HFF-Myc (cell line): ENCODE measurements at places on chromosomes 2 and 18.

- DNase-seq = no peak
These were observed at the start of gene RAX for GRCh38 chr18:59272891-59273758. RAX (minus strand) TSS chr18:59273454; CDS start chr18:59273206, 248 bp downstream.

DNA sequence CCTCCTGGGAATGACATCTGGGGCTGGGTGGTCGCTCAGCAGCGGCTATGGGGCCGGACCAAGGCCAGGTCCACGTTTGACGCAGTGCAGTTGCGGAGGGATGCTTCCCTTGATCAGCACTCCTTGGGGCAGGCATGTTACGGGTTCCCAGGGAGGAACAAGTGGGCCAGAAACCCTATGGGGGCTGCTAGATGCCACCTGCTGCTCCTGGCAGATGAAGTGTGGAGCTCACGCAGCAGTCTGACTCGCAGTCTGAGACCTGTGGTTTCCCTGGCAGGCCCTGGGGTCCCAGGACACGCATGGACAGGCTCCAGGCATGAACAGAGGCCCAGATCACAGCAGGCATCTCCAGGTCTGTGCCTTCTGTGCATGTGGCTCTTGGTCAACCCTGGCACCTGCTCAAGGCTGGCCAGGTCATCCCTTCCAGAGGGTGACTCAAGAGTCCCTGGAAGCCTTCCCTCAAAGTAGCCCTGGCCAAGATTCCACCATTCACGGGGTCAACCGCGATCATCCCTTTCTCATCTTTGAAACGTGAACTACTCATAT is 20.0 kb downstream of the KCNF1 start:
- DNase-seq = no peak

DNA sequence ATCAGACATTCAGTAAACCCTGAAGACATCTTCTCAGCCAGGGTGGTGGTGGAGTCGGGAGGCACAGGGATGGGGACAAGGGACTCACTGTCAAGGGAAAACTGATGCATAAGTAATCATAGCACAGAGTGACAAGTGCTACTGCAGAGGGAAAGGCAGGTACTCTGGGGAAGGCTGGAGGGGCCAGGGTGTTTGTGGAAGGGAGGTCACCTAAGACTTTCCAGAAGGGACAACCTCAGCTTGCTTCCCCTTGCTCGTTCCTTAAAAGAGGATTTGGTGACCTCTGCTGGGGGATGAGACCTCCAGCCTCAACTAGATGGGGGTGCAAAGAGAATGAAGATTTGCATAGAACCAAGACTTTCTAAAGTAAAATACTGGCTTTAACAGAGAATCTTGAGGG is 99.5 kb downstream of the SLC4A3 start:
- DNase-seq = no peak

GRCh38 chr2:11320698-11321492 is 23.5 kb downstream of the ROCK2 start:
- no peak for DNase-seq

DNA sequence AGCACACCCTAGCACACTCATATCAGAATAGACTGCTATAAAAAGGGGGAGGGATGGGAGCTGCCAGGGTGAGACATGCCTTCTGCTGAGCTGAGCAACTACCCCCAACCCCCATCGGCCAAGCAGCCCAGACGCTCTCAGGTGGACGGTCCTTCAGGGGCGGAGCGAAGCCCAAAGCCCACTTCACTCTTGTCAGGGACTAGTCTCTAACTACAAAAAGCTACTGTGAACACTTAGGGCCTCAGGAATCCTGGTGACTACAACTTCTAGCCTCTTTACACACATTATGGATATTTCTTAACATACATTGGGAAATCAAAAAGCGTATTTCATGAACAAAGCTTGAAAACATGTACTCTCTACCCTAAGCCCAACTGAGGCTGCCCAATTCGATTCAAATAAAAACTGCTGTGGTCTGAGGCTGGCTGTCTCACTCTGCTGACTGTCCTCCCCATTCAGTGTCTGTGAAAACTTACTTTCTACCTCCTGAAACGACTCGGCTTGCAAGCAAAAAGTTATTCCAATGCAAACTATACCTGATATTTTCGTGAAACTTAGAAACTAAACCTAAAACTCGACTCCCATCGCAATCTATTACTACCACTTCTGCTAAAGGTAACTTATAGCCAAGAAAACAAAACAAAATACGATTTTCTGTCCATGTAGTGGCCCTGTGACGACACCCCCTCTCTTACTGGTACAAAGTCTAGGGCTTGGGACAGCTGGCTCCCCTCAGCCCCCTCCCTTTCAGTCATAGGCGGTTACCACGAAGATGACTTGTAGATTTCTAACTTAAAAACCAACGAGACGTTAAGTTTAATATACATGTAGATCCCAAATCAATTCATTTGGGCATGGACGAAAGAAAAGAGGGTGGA is 1.2 kb downstream of the SERTAD2 start:
- DNase-seq = no peak

GRCh38 chr2:10160203-10160955 is 37.8 kb downstream of the RRM2 start:
- no peak for DNase-seq

DNA sequence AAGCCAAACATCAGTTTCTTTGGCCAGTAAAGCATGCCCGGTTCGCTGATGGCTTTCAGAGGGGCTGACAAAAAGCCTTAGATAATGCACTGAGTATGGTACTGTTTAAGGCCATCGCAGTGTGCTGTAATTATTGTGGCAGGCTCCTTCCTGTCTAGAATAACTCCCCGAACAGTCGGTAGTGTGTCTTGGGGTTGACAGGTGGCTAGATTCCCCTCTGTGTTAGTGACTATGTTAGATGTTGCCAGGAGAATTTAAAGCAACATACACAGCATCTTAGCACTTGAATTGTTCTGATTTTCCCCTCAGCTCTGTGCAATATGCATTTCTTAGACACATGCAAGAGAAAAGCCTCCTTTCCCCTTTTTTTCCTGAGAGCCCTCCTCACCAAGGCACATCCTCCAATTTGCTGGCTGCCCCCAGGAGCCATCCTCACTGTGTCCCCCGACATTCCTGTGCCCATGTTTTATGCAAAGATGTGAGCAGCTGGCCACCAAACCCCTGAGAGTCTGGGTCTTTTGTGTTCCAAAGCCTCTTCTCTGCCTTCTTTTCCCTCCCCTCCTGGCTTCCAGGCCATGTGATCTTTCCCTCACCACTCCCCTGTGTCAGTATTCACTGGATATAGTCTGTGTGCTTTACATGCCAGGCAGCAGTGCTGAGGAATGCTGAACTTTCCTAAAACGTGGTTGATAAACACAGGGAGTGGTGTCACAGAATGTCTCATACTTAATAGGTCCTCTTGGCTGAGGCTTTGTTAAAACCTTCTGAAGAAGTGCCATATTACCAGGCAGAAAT is 331.5 kb downstream of the HRH4 start:
- DNase-seq = no peak

DNA sequence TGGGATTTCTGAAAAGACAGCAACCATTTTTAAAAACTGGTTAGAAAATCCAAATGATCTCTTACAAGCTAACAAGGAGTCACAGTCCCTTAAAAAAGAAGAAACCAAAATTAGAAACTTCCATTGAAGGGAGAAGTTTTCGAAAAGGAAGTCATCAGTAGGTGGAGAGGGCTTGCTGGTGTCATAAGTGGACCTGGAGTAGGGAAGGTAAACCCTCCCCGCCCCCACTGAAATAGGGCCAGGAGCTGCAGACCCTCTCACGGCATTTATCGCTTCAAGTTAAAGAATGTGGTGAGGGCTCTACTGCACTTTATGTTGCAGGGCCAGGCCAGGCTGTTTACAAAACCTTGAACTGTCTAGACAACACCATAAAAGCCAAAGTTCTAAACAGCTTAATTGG is 2.9 kb downstream of the HOXD11 start:
- DNase-seq = no peak

DNA sequence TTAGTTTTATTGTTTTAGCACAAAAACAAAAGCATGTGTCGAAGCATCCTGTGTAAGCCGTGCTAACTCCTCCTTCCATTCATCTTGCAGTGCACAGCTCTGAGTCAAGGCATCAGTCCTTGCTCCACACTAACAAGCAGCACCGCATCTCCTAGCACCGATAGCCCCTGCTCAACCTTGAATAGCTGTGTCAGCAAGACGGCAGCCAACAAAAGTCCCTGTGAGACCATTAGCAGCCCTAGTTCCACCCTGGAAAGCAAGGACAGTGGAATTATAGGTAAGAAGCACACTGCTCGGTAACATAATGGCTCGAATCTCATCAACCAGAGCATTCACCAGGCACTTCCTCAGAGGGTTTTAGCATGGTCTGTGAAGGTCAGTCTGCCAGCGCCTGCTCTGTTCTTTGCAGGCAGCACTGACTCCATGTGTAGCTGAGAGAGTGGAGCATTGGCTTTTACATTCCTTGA is 136.2 kb downstream of the WDSUB1 start:
- no peak for DNase-seq

DNA sequence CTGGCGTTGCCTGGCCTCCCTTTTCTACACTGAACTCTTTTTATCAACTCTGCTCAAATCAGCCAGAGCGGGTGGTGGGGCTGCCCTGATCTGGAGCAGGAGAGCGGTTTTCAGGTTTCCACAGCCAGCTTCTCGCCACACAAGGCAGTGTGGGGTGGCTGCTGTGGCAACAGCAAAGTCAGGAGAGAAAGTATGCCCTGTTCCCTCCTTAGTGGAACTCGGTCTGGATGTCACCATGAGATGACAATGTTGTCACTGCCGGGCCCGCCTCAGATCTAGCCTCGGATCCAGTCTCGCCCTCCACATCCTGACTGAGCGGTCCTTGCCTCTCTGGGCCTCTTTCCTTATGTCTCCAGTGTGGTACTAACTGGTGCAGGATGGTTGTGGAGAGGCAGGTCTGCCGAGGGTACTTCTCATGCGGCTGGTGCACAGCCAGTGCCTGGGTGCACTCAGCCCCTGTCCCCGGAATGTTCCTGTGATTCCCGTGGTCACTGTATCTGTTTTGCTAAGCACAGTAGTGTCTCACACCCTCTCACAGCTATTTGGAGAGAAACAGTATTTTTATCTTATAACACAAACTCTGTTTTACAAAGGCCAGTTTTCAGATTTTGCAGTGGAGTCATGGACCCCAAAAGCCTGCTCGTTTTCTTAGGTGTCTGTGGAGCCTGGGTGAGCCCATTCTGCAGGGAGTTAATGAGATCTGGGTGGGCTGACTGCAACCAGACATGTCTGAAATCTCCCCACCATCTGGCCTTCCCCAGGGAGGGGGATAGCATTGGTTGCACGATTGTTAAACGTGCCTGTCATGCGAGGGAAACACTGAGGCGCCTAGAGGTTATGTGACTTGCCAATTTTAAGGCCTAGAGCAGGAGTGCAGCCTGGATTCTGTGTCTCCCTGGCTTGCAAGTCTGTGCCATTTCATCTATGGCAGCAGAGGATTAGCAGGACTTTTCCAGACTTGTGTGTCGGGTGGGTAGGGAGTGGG is 261.1 kb upstream of the AGAP1 start:
- DNase-seq = no peak

DNA sequence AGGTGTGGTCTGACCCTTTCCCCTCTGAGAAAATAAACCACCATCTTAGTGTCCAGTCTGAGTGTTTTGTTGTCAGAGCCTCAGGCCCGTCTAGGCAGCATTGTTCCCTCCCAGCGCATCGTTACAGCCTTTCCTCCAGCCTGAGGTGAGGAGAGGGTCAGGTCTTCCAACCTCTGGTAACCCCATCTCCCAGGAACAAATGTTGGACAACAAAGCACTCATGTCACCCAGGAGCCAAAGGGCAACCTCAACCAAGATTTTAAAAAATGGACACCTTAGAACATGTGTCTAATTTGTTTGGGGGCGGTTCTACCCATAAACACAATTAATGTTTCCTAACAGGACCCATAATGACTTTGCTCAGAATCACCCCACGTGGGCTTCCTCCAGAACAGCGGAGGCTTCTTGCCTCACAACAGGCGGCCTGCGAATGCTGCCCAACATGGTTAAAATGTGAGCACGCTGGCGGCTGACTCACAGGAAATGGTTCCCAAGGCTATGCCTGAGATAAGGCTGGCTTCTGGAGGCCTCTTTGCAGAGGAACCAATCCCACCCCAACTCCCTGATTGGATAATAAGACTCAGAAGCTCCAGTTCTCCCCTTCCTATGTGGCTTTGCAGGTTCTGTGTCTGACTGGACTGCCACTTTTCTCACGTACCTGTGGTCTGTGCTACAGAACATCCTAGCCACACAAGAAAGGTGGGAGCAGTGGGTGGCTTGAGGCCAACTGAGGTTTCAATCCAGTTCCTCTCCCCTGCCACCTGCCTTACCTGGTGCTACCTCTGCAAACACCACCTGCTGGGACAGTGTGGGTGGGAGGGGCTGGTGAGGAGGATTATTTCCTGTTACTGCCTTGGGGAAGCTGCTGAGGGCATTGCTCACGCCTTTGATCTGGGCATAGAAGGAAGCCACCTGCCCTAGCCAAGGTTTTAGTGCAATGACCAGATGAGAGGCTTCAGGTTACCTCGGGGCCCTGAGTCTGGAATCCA is 108.8 kb downstream of the B3GNT2 start:
- peak; percentile 27 for DNase-seq

- no peak for DNase-seq
These were observed 41.7 kb downstream of the MYOM1 start for GRCh38 chr18:3177902-3178687.

- DNase-seq = no peak
These were observed 14.7 kb downstream of the MREG start for GRCh38 chr2:215998636-215999035.

DNA sequence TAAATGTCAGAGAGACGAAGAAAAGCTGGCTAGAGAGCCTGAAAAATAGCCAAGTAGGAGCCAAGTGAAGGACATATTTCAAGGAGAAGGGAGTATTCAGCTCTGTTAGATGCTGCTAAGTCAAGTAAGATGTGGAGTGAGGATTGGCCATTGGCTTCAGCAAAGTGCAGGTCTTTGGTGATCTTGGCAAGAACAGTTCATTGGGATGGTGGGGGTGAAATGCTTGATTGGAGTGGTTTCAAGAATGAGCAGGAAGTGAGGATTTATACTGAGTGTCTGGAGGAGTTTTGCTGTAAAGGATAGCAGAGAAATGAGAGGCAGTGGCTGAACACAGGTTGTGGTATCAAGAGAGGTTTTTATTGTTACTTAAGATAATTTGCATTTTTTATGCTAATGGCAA is 139.7 kb downstream of the PRPF40A start:
- no peak for DNase-seq

DNA sequence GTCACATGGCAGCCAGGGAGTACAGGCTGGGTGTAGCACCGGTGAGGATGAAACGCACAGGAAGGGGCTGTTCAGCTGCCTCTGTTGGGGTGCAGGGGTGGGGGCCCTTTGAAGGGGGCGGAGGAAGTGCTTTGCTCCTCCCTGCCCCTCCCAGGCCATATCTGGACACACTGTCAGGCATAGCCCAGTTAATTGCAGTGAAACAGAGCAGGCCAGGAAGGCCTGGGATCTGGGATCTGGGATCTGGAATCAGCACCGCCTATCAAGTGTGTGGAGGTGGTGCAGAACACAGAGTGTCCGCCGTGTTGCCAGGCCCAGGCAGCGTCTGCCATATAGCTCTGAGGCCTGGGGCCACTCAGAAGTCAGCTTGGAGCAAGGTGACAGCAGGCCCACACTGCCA is 119.3 kb upstream of the MSH2 start:
- no peak for DNase-seq

DNA sequence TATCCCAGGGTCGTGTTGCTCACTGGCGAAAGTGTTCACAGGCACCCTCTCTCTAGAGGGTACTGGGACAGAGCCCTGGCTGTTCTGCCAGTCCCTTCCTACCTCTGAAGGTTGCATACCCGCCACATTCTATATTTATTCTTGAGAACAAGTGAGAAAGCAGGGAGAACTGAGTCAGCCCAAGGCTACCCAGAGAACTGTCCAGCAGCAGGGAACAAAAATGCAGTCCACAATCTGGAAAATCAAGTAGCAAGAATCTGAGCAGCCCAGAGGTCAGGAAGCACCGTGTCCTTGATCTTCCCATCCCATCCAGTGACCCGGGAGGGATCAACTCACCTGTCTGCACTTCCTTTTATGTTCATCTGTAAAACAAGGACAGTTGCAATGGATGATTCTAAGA is 164.1 kb downstream of the FBXO15 start:
- DNase-seq = no peak
